PC-3 (cell line): ENCODE measurements at places on chromosomes 2 and 18.

- no peak overlapping the region for H3K27ac ChIP-seq
- no peak for DNase-seq
- H3K4me3 ChIP-seq: no peak overlapping the region
- no peaks in the 10 kb centered on the region for H3K36me3 ChIP-seq
- no peaks in the 10 kb centered on the region for H3K4me1 ChIP-seq
These were observed 316.8 kb upstream of the POU3F3 start for GRCh38 chr2:104537116-104537515.

DNA sequence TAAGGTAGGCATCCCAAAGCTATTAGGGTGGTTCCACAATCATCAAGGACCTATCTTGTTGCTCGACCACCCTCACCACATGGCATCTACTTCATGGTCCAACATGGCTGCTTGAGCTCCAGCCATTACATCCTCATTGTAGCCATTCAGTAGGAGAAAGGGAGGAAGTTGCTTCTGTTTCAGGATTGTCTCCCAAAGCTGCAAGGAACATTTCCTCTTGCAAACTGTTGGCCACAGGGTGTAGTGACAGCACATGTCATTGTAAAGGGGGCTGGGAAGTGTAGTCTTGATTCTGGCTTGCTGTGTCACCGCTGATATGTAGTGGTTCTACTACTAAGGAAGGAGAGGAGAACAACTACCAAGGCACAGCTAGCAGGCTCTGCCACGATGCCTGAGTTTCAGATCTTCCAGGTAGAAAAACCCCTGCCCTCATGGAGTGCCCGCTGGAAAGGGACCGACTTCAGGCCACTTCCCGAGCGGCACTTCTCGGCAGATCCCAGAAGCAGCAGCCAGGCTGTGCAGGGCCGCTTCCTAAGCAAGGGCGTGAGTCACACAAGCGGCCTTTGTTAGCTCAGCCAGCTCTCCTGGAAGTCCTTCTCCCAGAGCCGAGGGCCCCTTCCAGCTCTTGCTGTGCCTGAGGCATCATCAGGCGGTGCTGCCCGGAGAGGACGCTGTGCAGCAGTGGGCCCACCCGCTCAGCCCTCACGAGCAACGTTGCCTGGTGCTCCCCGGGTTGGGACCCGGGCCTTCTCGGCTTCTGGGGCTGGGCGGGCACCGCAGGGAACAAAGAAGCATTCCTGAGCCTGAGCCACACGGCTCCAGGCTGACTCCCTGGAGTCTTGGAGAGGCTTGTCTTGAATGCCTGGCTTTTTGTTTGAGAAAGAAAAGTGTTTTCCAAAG is 58.2 kb downstream of the HS6ST1 start:
- DNase-seq: peak; percentile 32
- H3K4me3 ChIP-seq: no peak overlapping the region
- H3K4me1 ChIP-seq: no peaks in the 10 kb centered on the region; the same call in 1 of the 2 replicates
- no peak overlapping the region for H3K27ac ChIP-seq
- H3K36me3 ChIP-seq: no peaks in the 10 kb centered on the region
- no peaks in the 10 kb centered on the region for H3K27me3 ChIP-seq

DNA sequence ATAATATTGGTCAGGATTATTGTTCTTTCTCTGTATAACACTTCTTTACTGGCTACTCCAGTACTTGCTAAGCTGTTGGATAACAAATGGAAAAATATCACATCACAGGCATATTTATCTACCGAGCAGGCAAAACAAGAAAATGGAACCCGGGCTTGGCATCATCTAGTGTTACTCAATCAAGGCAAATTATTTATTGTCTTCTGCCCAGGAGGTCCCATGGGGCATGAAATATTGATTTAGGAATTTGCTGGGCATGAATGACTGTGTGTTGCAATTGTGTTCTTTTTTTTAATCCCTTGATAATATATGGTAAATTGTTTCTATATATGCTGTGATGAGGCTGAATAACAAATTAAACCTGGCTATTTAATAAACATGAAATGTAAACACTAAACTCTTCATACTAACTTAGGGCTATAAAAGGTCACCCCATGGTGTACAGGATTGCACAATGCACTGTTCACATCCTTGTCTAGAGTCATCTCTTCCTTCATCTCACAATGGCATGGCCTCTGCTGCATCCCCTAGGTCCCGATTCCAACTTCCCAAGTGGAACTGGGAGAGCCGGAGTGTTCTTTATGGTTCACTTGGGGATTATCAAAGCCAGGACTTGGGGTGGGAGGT is 2.2 kb upstream of the PARD3B start:
- H3K27me3 ChIP-seq: no peaks in the 10 kb centered on the region
- no peaks in the 10 kb centered on the region for H3K36me3 ChIP-seq
- H3K4me1 ChIP-seq: peaks cover 20% of the 10 kb centered on the region
- H3K27ac ChIP-seq: no peak overlapping the region
- H3K4me3 ChIP-seq: no peak overlapping the region
- no peak for DNase-seq

GRCh38 chr2:20414806-20415205 is 32.1 kb upstream of the RHOB start:
- H3K4me1 ChIP-seq: no peaks in the 10 kb centered on the region
- no peak overlapping the region for H3K27ac ChIP-seq
- DNase-seq: no peak

- no peak overlapping the region for H3K27ac ChIP-seq
- no peaks in the 10 kb centered on the region for H3K27me3 ChIP-seq
- DNase-seq: peak; percentile 87
- peaks cover 4% of the 10 kb centered on the region; the same call in 1 of the 2 replicates for H3K4me1 ChIP-seq
- H3K36me3 ChIP-seq: no peaks in the 10 kb centered on the region
- H3K4me3 ChIP-seq: no peak overlapping the region
These were observed 7.3 kb upstream of the PLEK start for GRCh38 chr2:68357605-68358337.

DNA sequence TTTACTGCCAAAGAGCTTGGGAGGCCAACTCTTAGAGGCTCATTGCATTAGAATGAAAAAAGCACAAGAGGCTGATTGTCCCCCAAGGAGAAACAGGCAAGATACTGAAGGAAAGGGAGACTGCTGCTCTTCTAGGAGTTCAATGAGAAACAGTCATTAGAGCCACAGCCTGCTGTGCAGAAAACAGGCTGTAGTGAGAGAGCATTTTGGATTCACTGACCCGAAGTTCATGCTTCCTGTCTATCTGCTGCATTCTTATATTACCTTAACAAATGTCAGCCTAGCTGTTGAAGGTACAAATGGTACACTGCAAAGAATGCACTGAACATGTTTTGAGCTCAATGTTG is 423.3 kb downstream of the SETBP1 start:
- no peaks in the 10 kb centered on the region for H3K27me3 ChIP-seq
- no peaks in the 10 kb centered on the region for H3K36me3 ChIP-seq
- no peak overlapping the region for H3K27ac ChIP-seq
- DNase-seq: no peak
- no peak overlapping the region for H3K4me3 ChIP-seq
- no peaks in the 10 kb centered on the region; the same call in 1 of the 2 replicates for H3K4me1 ChIP-seq

DNA sequence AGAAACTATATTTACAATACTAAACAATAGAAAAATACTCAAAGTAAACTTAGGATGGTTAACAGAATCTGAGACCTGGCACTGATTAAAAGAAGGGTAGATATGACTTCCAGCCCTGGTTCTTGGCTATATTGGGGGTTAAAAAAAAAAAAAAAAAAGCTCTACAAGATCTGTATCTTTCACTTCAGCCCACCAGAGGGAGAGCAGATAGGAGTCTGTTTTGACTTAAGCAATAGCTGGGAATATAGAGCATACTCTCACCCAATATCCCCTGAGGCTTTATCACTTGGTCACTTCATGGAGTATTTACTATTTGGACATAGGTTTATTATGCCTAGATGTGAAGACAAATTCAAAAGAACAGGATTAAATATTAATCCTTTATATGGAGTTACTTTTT is 598.9 kb upstream of the LINC00305 start:
- H3K27ac ChIP-seq: no peak overlapping the region
- H3K4me3 ChIP-seq: no peak overlapping the region
- no peaks in the 10 kb centered on the region for H3K27me3 ChIP-seq
- H3K36me3 ChIP-seq: no peaks in the 10 kb centered on the region
- no peak for DNase-seq
- H3K4me1 ChIP-seq: no peaks in the 10 kb centered on the region

GRCh38 chr2:8754106-8754776 is 72.4 kb downstream of the ID2 start:
- no peaks in the 10 kb centered on the region for H3K4me1 ChIP-seq
- H3K27ac ChIP-seq: no peak overlapping the region
- H3K36me3 ChIP-seq: 0 out of 2 replicates have a peak, but pooled peaks cover 7% of the 10 kb centered on the region
- no peaks in the 10 kb centered on the region for H3K27me3 ChIP-seq

DNA sequence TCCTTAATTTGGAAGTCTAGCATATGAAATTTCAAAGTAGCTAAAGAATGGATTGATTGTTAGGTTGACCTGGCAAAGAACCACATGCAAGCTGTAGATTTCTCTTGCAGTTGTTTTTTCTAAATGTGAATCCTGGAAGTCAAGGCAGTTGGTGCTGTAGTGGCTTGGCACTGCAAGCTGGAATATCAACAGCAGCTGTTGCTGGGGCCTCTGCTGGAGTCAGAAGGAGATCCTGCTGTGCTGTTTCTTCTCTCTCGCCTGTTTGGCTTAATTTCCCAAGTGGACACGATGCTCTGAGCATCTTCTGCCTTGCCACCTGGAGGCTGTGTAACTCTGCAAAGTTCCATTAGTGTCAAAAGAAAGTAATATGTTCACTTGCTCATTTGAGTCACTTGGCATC is 12.6 kb downstream of the PIK3C3 start:
- no peaks in the 10 kb centered on the region for H3K27me3 ChIP-seq
- no peak overlapping the region for H3K27ac ChIP-seq
- no peaks in the 10 kb centered on the region for H3K4me1 ChIP-seq

GRCh38 chr2:71933467-71934319 is 214.0 kb downstream of the CYP26B1 start:
- H3K27me3 ChIP-seq: no peaks in the 10 kb centered on the region
- H3K36me3 ChIP-seq: no peaks in the 10 kb centered on the region

DNA sequence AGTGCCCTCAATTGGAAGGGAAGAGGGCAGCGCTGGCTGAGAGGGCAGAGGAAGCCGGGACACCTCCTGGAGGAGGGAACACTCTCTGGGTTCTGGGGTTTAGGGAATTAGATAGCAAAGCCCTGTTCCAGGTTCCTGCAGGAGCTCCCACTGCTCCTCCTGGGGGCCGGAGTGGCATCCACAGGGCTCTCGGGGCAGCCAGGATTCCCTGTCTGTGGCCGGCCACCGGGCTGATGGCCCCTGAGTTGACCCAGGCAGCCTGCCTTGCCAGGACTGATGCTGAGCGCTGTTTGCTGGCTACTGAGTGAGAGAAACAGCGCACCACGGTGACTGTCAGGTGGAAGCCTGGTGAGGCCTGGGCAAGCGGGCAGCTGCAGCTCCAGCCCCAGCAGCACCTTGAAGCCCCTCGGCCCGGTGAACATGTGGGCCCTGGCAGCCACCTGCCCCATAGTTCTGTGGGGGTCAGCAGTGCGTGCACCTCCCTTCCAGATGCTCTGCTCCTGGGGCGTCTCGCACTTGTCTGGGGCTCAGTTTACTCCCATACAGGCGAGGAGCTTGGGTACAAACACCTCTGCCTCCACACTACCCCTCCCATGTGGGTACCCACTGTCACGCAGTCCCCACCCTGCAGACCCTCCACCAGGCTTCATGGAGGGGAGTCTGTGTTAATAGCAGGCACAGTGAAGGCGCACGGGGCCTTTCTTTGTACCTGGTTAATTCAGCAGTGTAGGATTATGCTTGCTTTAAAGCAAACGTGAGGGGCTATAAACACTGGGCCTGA is 7.7 kb upstream of the ALLC start:
- no peak overlapping the region for H3K27ac ChIP-seq
- no peak for DNase-seq
- no peaks in the 10 kb centered on the region for H3K36me3 ChIP-seq
- H3K4me1 ChIP-seq: peaks cover 6% of the 10 kb centered on the region; the same call in 1 of the 2 replicates
- no peaks in the 10 kb centered on the region; the same call in 1 of the 2 replicates for H3K27me3 ChIP-seq
- peak overlapping the region; percentile 25; the same call in 1 of the 2 replicates for H3K4me3 ChIP-seq

DNA sequence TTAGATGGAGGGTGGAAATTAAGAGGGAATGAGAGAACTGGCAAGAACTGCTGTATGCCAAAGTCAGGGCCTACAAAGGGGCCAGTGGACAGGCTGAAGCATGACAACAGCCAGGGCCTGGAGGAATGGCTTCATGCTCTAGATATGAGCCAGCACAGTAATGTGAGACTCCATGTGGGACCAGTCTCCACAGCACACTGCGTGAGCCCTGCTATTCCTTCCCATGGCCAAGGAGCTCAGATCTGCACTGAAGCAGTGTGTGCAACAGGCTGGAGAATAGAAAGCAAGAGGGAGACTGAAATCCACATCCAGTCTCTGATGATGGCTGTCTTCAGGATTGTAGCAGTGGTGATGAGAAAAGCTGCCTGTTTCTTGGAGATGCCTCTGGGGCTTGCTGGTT is 162.8 kb downstream of the TPGS2 start:
- H3K4me1 ChIP-seq: no peaks in the 10 kb centered on the region
- DNase-seq: no peak
- H3K36me3 ChIP-seq: no peaks in the 10 kb centered on the region

GRCh38 chr18:76672627-76673026 is 149.7 kb upstream of the ZNF236 start:
- H3K36me3 ChIP-seq: no peaks in the 10 kb centered on the region
- no peaks in the 10 kb centered on the region for H3K4me1 ChIP-seq
- DNase-seq: no peak
- H3K27me3 ChIP-seq: peaks cover 86% of the 10 kb centered on the region

DNA sequence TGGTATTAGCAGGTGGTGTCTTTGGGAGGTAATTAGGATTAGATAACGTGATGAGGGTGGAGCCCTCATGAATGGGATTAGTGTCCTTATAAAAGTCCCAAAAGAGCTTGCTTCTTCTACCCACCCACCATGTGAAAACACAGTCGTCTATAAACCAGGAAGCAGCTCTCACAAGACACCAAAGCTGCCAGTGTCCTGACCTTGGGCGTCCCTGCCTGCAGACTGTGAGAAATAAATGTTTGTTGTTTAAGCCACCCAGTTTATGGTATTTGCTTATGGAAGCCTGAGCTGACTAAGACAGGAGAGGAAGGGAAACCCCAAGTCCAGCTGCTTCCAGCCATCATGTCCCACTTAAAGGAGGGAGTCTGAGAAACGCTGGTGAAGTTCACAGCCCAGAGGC is 13.6 kb downstream of the ADI1 start:
- H3K27ac ChIP-seq: no peak overlapping the region
- no peak for DNase-seq
- H3K4me3 ChIP-seq: no peak overlapping the region
- H3K27me3 ChIP-seq: no peaks in the 10 kb centered on the region

DNA sequence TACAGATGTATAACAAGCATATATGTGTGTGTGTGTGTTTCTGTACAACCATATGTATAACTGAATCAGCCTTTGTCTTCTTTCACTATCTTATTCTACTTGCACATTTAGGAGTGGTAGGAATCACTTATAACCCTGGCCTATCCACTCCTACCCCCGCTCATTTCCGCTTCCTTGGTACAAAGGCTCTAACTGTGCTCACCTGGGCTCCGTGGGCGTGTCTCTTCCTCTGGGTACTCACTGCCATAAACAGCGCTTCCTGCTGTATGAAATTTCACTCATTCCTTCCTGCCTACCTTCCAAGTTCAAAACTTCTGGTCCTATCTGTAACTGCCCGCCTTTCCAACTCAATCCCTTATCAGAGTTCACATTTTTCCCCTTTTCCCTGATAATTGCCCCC is 815.5 kb downstream of the EPHA4 start:
- H3K36me3 ChIP-seq: no peaks in the 10 kb centered on the region
- no peaks in the 10 kb centered on the region for H3K27me3 ChIP-seq
- no peak overlapping the region for H3K4me3 ChIP-seq
- H3K27ac ChIP-seq: no peak overlapping the region

- no peak overlapping the region for H3K27ac ChIP-seq
- H3K36me3 ChIP-seq: no peaks in the 10 kb centered on the region
- H3K27me3 ChIP-seq: no peaks in the 10 kb centered on the region
- H3K4me1 ChIP-seq: no peaks in the 10 kb centered on the region
These were observed 60.3 kb upstream of the LMAN1 start for GRCh38 chr18:59419386-59419785.

- no peak overlapping the region for H3K27ac ChIP-seq
- H3K4me1 ChIP-seq: no peaks in the 10 kb centered on the region
- no peak for DNase-seq
- no peaks in the 10 kb centered on the region for H3K27me3 ChIP-seq
- H3K36me3 ChIP-seq: peaks cover 50% of the 10 kb centered on the region
These were observed 102.6 kb downstream of the DGKD start for GRCh38 chr2:233456934-233457333.
